ENCODE measurements at places on chromosomes 7 and 10. TPM values are rescaled to one million over a fixed set of nuclear protein-coding genes. Genes with fewer than 3 reads are reported as not detected.
A peak's percentile ranks its signal among the peaks of the same experiment; 100 is the strongest.

MET gene
- polyA plus RNA-seq: 38.7 TPM

EMX2 gene
- polyA plus RNA-seq: not detected

AMPH gene
- 0.05 TPM for polyA plus RNA-seq

GNAT3 gene
- not detected for polyA plus RNA-seq

CWF19L1 gene
- polyA plus RNA-seq: 7.1 TPM

ZNF727 gene
- polyA plus RNA-seq: not detected

ASB10 gene
- polyA plus RNA-seq: not detected

FANK1 gene
- polyA plus RNA-seq: 13.6 TPM

ADCY1 gene
- 0.54 TPM for polyA plus RNA-seq

DNA sequence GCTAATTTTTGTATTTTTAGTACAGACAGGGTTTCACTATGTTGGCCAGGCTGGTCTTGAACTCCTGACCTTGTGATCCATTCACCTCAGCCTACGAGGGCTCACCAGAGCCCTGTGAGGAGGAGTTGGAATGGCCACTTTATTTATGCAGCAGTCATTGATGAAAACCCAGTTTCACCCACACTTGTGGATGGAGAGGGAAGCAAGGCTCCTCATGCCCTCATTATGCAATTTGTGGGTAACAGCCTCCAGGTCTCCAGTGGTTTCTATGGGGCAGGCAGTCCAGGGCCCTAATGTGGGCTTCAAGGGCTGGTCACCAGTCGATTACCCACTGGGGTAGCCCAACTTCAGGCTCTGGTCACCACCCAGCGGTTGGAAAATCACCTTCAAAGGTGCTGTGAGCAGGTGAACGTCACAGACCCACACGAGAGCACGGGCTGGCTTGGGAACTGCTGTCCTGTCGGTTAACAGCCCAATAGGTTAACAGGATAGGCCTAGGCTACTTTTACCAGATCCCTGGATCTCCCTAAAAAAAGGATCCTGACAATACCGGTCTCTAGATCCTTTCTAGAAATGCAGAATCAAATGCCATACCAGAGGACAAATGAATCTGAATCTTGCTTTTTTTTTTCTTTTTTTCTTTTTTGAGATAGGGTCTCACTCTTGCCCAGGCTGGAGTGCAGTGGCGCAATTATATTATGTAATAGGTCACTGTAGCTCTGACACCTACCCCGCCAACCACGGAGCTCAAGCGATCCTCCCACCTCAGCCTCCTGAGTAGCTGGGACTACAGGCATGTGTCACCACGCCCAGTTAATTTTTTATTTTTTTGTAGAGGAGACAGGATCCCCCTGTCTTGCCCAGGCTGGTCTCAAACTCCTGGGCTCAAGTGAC lies 97.8 kb downstream of the SLC37A3 start:
- no peak for DNase-seq

DNA sequence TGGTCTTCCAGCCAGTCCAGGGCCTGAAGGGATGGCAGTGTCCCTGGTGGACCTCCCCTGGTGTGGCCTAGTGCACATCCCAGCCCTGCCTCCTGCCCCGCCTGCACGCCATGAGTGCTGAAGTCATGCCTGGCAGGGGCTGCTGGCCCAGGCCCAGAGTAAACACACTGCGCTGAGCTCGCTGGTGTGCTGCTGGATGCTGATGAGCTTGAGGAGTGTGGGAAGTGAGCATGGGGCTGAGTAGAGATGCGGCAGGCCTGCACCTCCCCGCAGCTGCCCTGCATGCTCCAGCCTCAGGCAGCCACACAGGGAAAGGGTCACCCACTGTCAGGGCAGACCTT lies 43.2 kb downstream of the HTRA1 start:
- peak; percentile 84 for DNase-seq

GRCh38 chr7:157488966-157489365 lies 152.2 kb downstream of the DNAJB6 start:
- no peak for DNase-seq

DNA sequence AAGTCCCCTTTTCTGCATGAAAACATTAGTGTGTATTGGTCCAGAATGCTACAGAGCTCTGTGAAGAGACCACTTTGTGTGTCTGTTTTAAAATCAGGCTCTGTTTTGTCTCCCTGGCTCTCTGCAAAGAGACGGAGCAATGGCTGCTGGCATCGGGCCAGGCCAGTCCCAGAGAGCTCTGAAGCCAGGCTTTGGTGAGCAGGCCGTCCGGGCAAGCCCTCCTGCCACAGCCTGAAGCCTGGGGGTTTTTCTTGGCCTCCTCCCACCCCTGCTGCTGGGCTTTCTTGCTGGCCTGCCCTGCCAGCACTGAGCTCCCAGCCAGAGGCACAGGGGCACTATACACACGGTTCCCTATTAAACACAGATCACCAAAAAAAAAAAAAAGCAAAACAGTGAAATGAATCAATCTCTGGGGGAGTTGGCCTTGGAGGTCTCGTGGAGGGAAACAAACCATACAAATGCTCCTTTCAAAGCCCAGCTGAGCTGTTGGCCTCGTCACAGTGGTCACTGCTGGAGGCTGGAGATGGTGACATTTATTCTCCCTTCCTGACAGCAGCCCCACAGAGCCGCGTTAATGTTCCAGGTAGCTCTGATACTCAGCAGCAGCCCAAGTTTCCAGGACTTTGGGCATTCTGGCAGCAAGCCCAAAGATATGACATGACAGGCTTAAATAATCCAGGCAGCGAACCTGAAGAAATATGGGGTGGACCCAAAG lies 237.2 kb downstream of the TCF7L2 start:
- DNase-seq: peak; percentile 77

DNA sequence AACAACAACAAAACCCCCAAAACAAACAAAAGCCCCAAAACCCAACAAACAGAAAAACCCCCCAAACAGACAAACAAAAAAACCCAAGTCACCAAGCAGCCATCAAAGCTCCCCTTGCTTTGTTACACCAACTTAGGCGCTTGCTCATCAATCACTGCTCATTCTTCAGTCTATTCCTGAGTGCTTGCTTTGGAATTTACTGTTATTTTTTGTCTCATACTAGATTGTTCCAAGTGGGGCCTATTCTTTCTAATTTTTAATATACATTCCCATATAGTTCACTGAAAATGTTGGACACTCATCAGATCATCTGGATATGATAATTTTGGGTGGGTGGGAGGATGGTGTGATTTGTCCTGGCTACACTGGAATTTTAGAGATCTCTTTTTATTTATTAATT lies 126.0 kb upstream of the JCAD start:
- DNase-seq: no peak

DNA sequence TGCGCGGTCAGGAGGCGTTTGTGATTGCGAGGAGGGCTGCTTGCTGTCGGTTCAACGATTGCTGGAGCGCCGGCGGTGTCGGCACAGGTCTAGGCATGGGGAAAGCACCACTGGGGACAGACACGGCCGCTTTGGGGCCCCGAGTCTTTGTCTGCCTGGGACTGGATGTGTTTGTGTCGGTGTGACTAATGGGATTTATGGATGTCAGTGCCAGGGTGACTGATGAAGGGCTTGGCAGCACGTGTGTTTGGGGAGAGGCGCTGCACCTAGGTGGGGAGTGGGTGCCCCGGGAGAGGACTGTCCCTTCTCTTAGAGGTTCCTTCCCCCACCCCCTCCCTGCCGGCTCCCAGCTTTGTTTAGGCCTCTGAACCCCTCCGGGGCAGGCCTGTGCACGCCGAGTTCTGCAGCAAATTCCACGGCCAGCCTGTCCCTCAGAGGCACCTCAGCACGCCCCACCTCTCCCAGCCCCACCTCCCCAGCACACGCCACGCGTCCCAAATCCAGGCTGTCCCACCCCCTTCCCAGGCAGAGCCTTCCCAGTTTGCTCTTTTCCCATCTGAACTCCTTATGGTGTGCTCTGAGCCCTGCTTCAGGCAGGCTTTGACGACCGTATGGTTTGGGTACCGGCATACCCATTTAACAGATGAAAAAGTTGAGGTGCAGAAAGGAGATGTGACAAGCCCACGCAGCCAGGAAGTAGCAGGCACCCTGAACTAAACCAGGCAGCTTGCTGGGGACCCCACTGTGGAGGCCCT lies 6.4 kb upstream of the TNRC18 start:
- no peak for DNase-seq

DNA sequence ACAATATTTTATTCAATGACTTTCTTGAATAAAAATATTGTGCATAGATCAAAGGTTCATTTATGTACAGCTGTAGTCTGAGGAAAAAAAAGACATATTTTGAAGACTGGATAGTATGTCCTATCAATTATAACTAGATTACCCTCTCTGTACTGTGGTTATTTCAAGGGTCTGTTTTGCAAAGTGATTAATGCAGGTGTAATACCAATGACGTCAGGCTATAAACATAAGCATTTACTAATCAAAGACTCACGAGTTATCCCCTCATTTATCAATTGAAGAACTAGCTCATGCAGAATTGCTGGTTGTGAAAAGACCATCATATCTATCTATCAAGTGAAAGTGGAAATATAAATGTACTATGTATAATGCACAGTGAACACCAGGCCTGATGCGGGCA lies 213.6 kb upstream of the HGF start:
- DNase-seq: no peak

- DNase-seq: no peak
Measured at GRCh38 chr10:69025370-69025896, 36.8 kb downstream of the KIFBP start.

DNA sequence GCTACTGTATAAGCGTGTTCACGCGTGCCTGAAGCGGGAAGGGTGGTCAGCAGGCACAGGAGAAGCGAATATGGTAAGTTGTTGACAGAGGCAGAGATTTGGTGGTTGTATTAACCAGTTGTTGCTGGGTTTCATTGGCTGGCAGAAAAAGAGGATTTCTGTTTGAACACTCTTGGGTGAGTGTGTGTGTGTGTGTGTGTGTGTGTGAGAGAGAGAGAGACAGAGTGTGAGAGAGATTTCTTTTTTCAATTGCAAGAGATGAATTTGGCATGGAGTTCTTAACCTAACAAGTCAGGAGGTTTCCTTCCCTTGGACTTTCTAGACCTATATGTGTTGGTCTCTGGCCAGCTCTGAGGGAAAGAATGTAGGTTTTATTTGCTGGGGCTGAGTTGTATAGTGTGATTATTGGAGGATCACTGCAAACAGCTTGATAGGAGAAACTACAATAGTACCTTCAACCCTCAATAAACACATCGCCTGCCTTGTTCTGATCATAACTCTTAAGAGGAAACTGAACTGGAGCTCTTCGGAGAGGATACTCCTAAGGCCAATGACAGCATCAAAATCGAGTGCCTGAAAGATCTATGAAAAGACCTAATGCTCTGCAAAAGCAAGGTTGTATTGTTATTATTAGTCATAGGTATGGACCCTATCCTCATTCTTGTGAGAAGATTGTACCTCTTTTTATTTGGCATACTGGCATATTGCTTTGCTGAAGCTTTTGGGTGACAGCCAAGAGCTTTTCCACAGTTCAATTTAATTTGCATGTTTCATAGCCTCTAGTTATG lies 1.2 kb downstream of the MCU start:
- no peak for DNase-seq

DNA sequence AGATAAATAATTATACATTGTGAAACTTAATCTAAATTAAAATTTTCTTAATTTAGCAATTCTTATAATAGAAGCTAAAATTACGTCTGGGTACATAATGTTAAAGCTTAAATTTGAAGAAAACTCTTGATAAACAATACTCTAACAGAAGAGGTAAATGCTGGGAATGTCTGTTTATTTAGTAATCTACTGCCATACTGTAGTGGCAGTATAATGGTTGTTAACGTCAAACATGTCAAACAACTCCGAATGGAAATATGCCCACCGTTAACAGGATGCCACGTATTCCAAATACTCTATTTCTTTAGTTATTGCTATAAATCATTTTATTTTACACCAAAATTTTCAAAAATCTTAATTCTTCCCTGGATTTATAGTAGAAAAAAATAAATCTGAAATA lies 40.0 kb upstream of the PTPN12 start:
- no peak for DNase-seq

DNA sequence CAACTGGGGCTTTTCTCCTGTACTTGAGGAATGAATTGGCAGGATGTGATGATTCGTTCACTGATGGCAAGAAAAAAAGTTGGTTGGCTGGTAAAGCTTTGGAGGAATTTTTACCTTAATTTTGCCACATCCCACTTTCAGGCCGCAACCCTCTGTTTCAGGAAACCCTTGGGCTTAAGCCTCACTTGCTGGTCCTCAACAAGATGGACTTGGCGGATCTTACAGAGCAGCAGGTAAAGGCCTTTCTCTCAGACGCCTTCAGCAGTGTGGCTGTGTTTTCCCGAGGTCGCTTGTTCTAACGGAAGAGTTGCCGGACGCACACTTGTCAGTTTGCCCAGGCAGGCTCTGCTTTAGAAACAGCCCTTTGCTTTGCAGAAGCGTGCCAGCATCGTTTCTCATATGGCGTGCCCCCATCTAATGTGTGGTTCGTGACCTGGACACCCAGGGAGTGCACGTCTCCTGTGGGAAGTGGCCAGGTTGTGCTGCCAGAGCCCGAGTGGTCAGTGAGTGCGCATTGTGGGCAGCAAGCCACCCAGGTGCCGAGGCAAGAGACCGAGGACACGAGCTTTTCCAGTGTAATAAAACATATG lies 2.2 kb downstream of the MTG1 start:
- DNase-seq: no peak

DNA sequence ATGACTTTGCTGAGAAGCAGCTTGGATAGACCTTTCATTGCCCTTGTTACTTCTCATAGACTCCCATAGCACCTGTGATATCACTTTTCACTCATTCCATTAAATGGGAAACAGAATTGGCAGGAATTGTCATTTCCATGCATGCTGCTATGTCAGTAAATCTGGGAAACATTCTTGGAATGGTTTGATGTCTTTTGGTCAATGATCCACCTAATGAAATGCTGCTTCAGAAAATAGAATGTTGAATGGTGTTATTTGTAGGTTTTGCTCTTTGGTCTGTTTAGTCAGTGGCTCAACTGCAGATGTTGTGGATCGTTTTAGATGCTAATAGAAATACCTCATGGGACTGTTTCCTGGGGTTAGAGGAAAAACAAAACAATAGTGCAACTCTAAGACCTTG lies 127.8 kb downstream of the PLPP4 start:
- no peak for DNase-seq

DNA sequence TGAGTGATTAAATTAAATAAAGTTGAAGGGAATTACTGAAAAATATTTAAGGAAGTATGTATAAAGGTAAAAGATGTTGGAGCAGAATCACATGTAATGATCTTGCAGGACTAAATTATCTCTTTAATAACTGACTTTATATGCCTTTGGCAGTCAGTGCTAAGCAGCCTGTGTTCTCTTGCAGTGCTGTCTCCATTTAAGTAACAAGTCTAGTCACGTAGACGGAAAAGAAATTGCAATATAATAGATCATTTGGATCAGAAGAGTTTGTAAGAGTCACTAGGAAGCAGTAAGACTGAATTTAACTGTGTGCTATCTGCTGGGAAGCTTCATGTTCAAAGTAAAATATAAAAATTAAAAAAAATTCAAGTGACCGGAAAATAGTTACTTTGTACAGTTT lies 21.4 kb downstream of the BZW2 start:
- no peak for DNase-seq

GRCh38 chr7:131061158-131061557 lies 266.5 kb upstream of the MKLN1 start:
- no peak for DNase-seq

GRCh38 chr10:110364531-110364937 lies 59.8 kb upstream of the SMNDC1 start:
- no peak for DNase-seq
